ENCODE measurements at places on chromosomes 6 and 20. TPM values are rescaled to one million over a fixed set of nuclear protein-coding genes. Genes with fewer than 3 reads are reported as not detected.

The PKIB gene
- total RNA-seq: 3.1 TPM

The ENPP3 gene
- total RNA-seq: 0.58 TPM

The TMEM217 gene
- 2.5 TPM for total RNA-seq

- no peak for DNase-seq
Measured at GRCh38 chr20:2920473-2920872, 47.2 kb downstream of the PTPRA start.

GRCh38 chr6:43909474-43910148 is 139.6 kb downstream of the VEGFA start:
- no peak for DNase-seq

DNA sequence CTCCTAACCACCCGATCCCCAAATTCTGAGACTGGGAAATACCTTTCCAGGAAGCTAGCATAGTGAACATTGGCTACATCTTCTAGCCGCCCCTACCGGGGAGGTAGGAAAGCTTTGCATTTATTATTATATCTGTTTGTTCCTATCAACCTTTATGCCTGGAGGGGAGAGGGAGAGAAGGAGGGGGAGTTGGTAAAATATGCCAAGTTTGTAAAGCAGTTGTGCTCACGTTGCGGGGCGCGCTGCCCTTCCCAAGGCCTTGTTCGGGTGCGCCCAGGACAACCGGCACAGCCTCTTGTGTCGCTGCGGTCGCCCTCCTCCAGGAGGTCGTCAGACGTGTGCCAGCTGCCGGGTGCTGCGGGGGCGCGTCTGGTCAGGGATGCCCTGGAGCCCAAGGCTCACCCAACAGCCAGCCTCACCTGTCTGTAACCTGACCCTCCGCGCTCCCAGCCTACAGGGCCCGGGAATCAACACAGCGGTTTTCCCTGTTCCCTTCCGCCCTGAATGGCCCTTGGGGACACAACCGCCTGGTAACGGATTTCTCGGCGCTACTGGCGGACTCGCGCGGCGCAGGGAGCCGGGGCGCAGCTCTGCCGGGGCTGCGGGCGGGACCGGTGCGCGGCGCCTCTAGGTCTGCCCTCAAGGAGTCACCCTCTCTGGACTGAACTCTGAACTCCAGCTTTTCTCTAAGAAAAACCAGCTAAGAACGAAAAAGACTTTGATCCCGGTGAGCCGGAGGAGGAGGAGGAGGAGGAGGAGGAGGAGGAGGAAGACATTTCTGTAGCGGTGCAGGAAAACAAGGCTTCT is 1.1 kb upstream of the OVOL2 start:
- peak; percentile 21 for DNase-seq

DNA sequence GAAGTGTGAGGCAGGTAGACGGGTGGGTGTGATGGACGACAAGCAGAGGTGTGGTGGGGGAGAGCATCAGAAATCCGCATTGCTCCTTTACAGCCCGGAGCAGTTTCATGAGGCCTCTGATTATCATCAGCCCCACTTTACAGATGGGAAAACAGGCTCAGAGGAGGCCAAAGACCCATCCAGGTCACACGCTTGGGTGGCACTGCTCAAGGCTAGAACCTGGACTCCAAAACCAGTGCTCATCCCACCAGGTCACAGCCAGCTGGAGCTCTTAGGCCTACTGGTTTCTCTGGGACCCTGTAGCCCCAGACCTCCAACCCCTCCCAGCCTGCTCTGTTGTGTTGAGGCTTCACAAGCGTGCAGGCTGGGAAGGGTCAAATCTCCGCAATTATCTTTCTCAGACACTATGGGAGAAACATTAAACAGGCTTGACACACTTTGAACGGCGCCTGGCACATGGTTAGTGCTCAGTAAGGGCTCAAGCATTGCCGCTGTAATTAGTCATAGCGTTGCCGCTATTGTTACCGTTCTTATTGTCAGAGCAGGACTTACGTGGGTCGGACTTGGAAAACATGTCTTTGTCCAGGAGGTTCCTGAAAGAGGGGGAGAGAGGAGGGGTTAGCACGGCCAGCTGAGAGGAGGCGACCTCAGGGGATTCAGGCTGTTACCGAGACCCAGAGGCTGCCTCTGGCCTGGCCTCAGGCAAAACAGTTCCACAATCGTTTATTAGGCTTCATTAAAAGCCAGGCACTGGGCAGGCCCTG is 16.6 kb downstream of the CPNE5 start:
- no peak for DNase-seq

DNA sequence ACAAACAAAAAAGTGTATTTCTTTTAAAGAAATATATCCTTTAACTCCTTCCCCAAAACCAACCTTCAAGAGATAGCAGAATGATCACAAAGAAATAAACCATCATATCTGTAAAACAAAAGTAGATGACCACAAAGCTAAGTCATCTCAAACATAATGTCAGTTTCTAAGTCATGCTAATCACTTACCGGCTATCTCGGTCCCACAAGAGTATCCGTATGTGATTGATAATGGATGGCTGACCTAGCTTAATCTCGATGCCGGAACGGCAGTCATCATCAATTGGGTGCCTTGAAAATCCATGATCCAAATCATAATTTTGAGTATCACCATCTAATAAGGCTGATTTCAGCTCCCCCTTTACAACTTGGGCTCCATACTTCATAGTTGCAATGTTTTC is 59.7 kb downstream of the BTBD9 start:
- DNase-seq: no peak

GRCh38 chr6:27468334-27468733 is 4.6 kb downstream of the ZNF184 start:
- no peak for DNase-seq

GRCh38 chr6:104575536-104575935 is 284.2 kb downstream of the HACE1 start:
- no peak for DNase-seq

Measured in activated CD4-positive, alpha-beta T cell treated with anti-CD3 and anti-CD28 coated beads for 36 hours (primary cell).